ENCODE measurements at places on chromosomes 3 and 15.
A peak's percentile ranks its signal among the peaks of the same experiment; 100 is the strongest.

DNA sequence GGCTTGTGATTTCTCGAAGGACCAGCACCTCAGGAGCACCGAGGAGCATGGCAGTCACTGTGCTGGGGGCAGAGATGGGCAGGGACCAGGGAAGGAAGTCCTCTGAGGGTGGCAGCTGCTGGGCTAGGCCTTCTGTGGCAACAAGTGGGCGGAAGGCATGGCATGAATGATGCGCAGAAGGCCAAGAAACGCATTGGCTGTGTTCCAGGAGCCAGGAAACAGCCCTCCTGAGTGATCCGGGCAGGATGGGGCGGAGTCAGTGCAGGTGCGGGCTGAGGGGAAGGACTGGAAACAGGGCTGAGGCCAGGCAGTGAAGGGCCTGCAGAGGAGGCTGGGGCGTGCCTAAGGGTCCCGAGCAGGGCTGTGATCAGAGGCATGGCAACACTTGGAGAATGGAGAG lies 23.6 kb downstream of the MRPS11 start:
- DNase-seq = no peak

DNA sequence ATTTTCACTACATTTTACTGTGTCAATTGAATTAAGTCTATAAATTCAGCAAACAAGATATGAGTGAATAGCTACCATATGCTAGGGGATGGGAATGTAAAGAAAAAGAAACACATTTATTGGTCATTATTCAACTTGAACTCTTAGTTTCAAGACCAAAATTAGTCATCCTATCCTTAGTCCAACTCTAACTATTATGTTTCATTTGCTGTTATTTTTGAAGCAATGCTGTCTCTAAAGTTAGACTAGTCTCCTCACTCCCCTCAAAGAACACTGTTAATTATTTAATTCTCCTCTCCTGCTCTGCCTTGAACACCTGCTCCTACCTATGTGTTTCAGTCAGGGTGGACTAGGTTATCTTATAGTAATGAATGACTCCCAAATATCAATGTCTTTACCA lies 920.9 kb downstream of the TUSC7 start:
- DNase-seq = no peak

GRCh38 chr3:73542136-73542535 lies 82.6 kb downstream of the PDZRN3 start:
- DNase-seq = no peak

GRCh38 chr3:179871782-179872181 lies 165.0 kb downstream of the PEX5L start:
- DNase-seq = no peak

DNA sequence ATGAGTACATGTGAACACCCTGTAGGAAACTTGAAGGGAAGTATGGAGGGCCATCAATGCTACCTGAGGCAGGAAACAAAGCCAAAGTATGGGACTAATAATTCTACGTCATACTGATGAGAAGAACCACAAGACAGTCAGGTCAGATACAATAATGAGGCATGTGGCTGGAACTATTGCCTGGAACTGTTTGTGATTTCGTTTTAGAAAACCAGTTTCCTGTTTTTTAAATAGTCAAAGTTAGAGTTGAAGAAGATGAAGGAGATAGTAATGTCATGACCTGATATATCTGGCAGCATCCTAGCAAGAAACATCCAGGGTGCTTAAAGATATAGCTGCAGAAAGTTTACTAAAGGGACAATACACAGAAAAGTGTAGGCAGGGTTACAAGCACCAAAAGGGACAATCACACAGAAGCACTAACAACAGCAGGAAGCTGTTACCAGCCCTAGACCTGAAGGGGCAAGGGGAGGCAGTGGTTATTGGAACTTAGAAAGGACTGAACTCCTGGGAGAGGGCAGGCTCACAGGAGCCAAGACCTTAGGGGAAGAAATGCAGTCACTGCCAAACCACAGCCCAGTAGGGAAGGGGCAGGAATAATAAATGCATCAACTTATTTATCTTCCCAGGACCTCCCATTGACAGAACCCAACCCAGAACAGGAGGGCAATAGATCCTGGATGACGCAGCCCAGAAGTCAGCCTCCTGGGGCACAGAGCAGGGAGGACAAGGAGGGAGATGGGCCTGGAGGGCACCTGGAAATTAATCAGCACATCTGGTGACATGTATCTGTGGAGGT lies 302.1 kb upstream of the STT3B start:
- DNase-seq = no peak

DNA sequence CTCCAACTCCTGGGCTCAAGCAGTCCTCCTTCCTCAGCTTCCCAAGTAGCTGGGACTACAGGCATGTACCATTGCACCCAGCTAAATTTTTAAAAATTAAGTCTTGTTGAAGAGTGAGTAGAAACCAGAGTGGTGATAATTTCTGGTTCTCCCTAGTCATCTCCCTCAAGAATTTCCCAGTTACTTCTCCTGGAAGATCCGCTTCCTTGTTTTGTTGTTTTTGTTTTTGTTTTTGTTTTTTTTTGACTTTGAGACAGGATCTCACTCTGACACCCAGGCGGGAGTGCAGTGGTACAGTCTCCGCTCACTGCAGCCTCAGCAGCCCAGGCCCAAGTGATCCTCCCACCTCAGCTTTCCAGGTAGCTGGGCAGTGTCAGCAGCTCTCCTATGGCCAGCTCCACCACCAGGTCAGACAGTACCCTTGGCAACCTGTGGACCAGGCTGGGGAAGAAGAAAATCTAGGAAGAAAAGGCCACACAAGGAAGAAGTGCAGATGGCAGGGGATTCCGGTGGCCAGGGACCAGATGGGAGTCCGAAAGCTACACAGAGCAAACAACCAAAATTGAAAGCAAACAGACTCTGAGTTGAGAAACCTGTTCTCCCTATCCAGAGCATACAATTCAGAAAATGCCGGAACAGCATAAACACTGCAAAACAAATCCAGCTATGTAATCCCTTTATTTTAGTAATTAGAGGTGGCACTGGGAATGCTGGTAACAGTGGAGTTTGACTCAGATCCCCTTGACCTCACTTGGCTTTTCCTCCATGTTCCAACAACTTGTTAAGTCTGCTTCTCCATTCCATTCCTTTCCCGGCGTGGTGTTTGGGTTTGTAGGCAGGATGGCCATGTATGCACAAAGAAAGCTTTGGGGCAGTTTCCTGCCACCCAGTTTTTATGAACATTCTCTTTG lies 266.6 kb upstream of the CTDSPL start:
- DNase-seq = peak; percentile 21

DNA sequence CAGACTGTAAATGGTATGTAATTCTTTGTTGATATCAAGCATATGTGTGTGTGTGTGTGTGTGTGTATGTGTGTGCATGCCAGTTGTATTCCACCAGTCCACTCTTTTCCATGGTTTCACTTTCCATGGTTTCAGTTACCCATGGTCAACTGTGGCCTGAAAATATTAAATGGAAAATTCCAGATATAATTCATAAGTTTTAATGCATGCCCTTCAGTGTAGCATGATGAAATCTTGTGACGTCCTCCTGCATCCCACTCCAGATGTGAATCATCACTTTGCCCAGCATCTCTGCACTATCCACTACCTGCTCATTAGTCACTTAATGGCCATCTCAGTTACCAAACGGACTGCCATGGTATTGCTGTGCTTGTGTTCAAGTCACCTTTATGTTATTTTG lies 215.9 kb downstream of the GBE1 start:
- no peak for DNase-seq

GRCh38 chr3:146493221-146493620 lies 23.9 kb upstream of the PLSCR2 start:
- DNase-seq = no peak

DNA sequence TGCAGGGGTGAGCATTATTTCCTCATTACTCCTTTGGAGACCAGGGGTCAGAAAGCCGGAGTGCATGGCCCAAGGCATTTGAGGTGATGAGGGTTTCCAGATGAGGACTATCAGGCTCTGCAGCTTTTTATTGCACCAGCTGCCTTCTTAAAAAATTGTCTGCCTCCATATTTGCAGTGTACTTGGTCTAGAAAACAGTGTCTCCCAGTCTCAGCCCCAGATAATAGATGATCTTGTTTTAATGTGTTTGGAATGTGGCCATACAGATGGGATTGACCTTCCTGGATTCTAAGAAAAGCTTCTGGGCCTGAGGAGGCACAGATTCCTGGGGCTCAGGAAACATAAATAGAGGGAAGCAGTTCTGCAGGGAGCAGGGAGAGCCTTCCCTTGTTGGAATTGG lies 123.3 kb downstream of the GABRG3 start:
- no peak for DNase-seq

- DNase-seq = no peak
Measured at GRCh38 chr3:13352621-13353131, 67.4 kb downstream of the NUP210 start.

All from right forelimb (tissue), 1 donor.